ENCODE measurements at places on chromosomes 4 and X.

- DNase-seq = no peak
These were observed 103.0 kb upstream of the TAPT1 start for GRCh38 chr4:16329125-16329796.

DNA sequence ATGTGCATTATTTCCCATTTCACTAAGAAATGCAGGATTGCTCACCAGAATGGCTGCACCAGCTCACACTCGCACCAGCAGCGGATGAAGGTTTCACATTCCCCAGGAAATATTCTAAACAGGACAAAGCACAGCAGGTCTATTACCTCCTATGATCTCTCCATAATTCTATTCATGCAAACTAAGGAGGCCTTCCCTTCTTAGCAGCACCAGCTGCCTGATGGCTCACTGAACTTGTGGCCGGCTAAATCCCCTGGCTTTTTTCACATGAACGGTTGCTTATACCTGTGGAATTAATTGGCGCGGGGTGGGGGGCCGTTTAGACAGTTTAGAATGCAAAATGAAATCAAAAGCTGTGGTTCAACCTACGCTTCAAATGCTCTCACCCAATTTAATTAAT, 73.5 kb upstream of the SRD5A3 start:
- DNase-seq = no peak

DNA sequence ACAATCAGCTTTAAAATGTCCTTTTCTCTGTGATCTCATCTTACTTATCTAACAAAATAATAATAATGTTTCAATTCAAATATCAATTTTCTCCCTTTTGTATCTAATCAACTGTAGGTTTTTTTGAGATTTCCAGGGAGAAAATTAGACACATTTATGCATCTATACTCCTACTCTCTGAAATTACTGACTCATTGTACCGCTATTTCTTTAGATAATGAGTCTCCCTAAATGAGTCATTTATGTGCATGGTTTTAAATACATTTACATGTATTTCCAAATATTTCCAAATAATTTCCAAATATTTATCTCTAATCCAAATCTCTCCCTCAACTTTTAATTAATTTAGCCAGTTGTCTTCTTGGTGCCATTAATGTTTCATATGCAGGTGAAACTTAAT, 621.0 kb downstream of the TECRL start:
- DNase-seq = no peak

DNA sequence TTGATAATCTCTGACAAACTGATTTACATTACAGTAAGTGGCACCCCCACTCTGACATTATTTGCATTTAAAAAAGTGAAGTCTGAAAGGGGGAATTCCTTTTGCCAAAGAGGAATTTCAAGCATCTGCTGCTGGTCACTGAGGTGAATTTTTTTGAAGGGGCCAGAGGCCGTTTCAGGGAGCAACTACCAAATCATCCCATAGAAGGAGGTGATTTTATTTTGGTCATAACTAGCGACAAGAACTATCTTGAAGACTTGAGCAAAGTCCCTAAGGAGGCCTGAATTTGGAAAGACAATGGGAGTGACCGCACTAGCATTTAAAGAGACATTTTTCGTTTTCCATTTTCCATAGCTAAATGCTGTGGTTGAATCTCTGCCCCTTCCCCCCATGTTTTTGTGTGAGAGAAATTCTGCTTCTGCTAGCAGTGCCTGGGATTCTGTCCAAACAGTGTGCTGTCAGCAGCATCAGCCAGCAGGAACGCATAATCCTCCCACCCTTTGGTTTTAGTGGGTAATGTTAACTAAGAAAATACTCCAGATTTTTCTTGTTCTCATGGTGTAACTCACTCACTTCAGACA, 110.1 kb upstream of the MED14 start:
- no peak for DNase-seq

DNA sequence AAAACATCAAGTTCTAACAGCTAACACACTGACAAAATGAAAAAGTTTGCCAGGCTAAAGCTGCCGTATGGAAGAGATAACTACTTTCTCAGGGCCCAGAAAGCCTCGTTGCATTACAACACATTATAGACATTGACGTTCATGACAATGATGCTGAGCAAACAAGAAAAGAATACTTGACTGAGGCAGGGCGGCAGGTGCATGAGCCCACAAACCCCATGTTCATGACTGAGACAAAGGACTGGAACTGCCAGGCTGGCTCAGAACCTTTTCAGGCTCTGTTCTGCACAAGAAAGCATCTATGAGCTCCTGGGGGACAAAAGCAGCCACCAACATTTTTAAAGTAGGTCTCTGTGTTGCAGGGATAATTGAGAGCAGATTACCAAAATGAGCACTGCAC, 13.6 kb downstream of the TLR6 start:
- no peak for DNase-seq

GRCh38 chr4:172778583-172778982, 390.0 kb upstream of the GALNT7 start:
- no peak for DNase-seq
